Brain (organoid and tissue), 16 donors: ENCODE measurements at places on chromosomes 6 and 20.

- DNase-seq, result no peak
Measured at GRCh38 chr20:60467078-60467477, 508.9 kb downstream of the CDH26 start.

DNA sequence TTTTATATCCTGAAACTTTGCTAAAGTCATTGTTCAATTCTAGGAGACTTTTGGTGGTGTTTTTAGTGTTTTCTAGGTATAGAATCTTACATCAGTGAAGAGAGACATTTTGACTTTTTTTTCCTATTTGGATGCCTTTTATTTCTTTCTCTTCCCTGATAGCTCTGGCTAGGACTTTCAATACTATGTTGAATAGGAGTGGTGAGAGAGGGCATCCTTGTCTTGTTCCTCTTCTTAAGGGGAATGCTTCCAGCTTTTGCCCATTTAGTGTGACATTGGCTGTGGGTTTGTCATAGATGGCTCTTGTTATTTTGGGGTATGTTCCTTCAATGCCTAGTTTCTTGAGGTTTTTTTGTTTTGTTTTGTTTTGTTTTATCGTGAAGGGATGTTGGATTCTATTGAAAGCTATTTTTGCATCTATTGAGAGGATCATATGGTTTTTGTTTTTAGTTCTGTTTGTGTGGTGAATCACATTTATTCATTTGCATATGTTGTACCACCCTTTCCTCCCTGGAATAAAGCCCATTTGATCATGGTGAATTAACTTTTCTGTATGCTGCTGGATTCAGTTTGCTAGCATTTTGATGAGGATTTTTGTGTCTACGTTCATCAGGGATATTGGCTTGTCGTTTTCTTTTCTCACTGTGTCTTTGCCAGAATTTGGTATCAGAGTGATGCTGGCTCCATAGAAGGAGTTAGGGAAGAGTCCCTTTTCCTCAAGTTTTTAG is 540.1 kb upstream of the FLRT3 start:
- peak; percentile 28 for DNase-seq

DNA sequence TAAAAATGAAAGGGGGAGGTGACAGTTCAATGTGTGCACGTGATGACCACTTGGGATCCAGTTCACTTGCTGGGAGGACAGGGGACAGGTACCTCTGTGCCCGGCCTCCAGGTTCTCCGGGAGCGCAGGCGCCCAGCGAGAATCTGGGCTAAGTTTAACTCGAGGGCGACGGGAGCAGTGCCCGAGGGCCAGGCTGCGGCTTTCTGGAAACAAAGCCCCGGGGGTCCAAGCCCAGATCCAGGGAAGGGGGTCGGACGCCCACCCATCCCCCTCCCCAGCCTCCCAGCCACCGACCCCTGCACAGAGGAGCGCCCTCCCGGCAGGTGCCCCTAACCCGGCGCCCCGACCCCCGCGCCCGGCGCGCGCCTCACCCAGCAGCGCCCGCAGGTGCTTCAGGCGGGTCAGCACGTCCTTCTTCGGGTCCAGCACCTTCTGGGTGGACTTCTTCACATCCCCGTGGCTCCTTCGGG is 405 bp downstream of the RALGAPA2 start:
- no peak for DNase-seq

DNA sequence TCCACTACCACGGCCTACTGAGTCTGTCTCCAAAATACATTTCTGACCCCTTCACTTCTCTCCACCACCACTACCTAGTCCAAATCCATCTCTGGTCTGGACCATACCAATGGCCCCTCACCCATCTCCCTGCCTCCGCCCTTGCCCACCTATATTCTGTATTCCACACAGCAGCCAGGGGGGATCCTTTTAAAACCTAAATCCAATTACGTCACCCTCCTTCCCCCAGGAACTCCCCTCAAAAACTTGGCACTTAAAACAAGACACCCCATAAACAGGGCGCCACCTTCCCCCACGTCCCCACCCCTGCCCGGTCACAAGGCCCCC is 680 bp downstream of the PDRG1 start:
- no peak for DNase-seq

DNA sequence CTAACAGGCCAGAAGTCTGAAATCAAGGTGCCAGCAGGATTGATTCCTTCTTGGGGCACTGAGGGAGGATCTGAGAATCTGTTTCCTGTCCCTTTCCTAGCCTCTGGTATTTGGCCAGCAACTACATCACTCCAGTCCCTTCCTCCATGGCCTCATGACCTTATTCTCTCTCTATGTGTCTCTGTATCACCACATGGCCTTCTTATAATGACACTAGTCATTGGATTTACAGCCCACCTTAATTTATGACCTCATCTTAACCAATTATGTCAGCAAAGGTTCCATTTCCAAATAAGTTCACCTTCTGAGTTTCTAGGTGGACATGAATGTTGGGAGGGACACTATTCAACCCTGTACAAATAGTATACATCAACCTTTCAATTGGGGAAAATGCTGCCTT is 29.3 kb downstream of the SCML4 start:
- DNase-seq, result no peak

GRCh38 chr6:33207552-33208090 is 679 bp upstream of the RING1 start:
- peak; percentile 49 for DNase-seq

DNA sequence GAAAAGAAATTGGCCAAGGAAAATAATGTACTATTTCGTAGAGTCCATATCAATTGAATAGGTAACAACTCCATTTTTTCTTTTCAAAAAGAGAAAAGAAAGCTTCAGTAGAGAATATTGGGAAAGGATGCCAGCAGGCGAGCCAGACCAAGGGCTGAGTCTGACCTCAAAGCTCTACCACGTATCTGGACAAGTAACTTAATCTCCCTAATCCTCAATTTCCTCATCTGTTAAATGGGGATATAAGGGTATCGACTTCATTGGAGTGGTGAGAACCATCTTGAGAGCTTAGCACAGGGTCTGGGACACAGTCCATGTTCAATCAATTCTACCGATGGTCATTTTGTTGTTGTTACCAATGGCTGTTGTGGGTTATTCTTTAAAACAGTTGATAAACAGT is 63.2 kb upstream of the TBC1D7 start:
- DNase-seq, result no peak

GRCh38 chr20:41587523-41587922 is 30.7 kb downstream of the CHD6 start:
- DNase-seq, result no peak

DNA sequence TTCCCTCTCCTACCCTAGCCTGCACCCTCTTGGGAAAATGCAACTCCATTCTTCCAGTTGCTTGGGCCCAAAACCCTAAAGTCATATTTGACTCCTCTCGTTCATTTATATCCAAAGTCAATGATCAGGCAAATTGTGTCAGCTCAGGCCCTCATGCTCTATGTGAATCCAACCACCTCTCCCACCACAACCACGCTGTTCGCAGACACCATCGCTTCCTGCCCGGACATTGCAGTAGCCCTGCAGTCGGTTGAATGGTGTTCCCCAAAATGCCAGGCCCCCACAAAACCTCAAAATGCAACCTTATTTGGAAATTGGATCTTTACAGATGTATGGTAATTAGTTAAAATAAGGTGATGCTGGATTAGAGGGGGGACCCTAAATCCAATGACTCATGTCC is 98.3 kb downstream of the PREX1 start:
- no peak for DNase-seq

- DNase-seq, result no peak
Measured at GRCh38 chr6:110221738-110222137, 41.5 kb downstream of the CDC40 start.

- no peak for DNase-seq
Measured at GRCh38 chr6:84314377-84314898, 87.0 kb upstream of the CEP162 start.

- DNase-seq, result no peak
Measured at GRCh38 chr6:3011592-3011991, 11.9 kb downstream of the NQO2 start.

- DNase-seq, result no peak
Measured at GRCh38 chr6:11767978-11768756, 10.4 kb downstream of the ADTRP start.

- DNase-seq, result no peak
Measured at GRCh38 chr6:24006254-24006653, 119.8 kb upstream of the NRSN1 start.

DNA sequence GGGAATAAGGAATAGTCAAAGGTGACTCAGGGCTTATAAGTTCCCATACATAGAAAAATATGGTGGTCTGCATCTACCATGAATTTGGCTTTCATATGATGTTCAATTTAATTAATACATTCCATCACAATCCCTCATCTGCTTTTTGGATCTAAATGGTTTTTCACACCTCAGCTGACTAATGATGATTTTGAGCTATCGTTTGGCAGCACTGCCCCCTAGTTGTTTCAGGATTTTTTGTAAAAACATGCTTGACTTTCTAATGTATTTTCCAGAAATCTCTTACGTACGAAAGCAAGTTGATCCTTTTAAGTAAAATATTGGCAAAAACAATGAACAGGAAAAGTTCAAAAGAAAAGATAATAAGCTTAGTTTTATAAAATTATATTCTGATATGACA is 408.6 kb upstream of the ADGRB3 start:
- DNase-seq, result peak; percentile 29

DNA sequence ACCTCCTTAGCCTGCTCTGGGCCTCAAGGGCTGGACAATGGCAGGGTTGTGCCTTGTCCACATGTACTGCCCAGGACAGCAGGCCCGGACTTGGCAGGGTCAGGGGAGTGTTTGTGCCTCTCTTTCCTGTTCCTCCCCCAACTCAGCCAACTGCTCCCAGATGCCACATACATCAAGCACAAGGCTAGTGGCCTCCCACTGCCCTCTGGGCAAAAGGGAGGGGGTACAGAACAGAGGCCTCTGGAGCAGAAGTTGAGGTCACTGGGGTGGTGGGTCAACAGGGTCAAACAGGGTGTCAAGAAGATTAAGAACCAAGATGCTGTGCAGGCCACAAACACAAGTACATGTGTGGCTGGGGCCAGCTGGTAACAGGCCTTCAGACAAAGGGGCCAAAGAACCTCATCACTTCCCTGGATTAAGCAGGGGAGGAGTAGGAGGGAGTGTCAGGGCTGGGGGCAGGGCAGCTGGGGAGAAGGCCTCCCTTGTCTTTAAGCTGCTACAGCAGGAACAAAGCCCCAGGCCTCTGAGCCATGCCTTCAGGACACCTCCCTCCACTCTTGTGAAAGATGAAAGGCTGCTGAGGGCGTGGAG is 36.0 kb downstream of the KCNK5 start:
- no peak for DNase-seq

DNA sequence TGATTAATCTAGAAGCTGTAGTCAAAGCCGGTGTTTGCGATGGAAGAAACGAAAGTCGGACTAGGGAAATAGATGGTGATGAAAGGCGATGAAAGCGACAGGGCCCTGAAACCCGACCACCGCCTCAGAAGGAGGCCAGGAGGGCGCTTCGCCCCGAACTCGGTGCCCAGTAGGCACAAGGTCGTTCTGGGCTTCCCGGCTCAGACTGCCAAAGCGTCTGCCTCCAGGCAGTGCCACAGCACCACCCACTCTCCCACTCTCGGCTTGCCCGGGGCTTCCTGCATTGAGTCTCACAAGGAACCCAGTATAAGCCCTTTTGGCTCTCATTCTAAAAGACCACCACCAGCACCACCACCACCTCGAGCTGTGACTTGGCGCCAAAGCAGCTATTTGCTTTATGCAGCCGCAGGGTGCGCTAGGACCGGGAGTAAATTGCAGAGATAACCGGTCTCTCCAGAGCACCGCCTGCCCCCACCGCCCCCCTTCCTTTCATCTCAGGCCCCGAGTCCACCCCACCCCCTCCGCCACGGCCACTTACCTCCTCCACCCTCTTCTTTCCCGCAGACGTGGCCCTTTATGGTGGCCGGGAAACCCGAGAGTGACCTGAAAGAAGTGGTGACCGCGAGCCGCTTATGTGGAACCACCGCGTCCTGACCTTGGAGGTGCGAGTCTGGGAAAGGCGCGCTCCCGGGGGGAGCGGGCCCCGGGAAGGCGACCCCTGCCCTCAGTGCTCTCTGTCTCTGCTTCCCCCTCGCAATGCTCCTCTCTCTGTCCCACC is 2.4 kb downstream of the TCF21 start:
- DNase-seq, result peak; percentile 56

DNA sequence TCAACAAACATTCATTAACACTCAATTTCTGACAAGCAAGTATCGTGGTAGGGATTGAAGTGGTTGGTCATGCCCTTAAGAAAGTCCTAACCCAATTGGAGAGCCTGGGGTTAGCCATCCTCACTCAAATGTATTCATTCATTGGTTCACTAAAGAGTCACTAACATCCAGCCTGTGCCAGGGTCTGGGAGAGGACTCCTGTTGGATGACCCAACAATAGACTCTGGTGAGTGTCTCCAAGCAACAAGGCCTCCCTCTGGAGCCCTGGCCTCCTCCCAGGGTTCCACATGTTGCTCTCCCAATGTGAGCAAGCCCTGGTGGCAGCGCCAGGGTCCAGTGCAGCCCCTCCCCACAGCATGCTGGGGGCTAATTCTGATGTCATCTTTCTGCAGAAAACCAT is at the start of gene BPIFA3:
BPIFA3 (plus strand) TSS at position 301 of the 400 bp plus-strand sequence. CDS start 185 bp downstream, outside the sequence.
- DNase-seq, result no peak

DNA sequence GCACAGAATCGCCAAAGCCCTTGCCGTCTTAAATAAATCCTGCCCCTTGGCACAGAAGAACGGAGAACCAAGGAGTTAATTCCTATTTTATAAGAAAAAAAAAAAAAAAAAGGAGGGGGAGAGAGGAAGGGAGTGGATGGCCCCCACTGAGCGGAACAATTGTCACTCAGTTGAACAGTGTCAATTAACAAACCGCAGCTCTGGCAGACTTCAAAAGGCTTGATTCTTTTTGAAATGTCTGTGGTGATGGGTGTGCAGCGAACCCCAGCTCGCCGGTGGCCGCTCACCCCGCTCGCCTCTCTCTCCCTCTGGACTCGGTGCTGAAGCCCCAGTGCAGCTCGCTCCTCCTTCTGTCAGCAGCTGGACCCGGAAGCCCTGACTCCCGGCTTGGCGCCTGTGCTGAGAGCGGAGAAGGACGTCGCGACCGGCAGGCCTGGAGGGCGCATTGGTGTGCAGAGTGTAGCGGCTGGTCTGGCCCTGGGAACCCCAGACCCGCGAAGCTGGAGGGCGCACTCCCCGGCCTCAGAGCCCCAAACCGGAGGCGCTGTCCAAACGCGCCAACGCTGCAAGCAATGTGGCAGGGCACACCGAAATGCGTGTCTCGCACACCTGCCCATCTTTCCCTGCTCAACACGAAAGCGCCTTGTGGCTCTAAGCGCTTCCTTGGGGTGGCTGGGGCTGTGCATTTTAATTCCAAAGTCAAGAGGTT is 3.4 kb downstream of the LINC00237 start:
- peak; percentile 64 for DNase-seq

- peak; percentile 31 for DNase-seq
Measured at GRCh38 chr6:121435444-121436069, at the start of gene GJA1. Gene GJA1, plus strand, starts transcription at chr6:121435646. Its CDS starts 11,202 bp downstream, at chr6:121446848.

DNA sequence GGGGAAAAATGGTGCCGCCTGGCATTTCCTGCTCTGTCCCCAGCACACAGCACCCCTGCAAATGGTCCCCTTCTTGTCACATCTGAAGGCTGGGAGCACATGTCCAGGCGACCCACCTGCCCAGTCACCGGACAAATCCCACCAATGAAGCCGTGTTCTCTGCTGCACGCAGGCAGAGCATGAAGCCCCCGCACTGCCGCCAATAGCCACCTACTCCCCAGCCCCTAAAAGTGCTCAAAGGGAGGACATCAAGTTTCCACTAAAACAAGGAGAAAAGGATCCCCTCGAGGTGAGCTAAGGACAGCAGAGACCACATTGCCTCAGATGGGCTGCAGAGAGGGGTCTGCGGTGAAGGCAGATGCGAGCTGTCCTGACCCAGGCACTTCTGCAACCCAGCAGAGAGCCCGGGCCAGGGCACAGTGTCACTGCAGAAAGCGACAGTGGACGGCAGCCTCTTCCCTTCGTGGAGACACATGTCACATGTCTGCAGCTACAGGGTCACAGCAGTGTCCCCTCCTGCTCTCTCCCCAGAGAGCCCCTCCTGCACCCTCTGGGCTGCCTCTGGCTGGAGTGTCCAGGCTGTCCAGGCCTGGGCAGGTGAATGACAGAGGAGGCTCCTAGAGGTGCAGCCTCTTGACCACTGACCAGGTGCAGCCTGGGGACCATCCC is 221.5 kb downstream of the PREX1 start:
- DNase-seq, result no peak
